Vagina (tissue), 2 donors: ENCODE measurements at places on chromosomes 6 and 20.

- DNase-seq: no peak
Observed at GRCh38 chr20:63140514-63141433, 75.2 kb downstream of the YTHDF1 start.

GRCh38 chr6:167825332-167826229 is 1.1 kb upstream of the AFDN start:
- no peak for DNase-seq

GRCh38 chr6:31396422-31397152 is 6.8 kb upstream of the MICA start:
- DNase-seq: no peak

- DNase-seq: no peak
Observed at GRCh38 chr6:153312634-153313033, 181.6 kb upstream of the RGS17 start.

- DNase-seq: no peak
Observed at GRCh38 chr20:38917657-38918056, 8.6 kb upstream of the FAM83D start.

DNA sequence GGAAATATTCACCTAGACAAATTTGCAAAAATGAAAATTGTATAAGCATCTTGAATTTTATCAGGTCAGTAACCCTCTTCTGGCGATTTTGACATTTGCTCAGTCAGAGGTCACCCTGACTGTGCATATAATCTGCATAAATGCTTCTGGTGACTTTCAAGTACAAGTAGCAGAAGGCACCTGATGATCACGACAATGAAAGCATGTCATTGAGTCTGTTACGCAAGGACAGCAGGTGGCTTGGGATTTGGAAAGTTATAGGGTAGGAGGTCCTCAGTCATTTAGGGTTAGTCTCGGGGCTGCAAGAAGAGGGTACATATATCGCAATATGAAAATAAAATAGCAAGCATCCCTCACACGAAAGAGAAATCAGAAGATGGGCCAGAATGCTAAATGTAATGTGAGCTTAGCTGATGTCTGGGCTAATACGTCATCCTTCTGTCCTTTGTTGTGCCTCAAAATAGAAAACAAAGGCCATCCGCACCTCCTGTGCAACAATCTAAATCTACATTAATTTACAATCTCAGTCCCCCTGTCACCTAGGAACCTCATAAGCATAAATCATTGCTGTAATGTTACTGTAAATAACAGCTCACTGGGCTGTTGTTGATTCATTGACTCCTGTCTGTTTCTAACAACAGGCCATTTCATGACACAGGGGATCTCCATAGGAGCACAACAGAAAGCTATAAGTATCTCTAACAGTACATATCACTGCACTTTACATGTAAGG is 155.2 kb upstream of the RSPO3 start:
- DNase-seq: no peak

GRCh38 chr20:36214684-36215256 is 21.5 kb upstream of the AAR2 start:
- DNase-seq: no peak

DNA sequence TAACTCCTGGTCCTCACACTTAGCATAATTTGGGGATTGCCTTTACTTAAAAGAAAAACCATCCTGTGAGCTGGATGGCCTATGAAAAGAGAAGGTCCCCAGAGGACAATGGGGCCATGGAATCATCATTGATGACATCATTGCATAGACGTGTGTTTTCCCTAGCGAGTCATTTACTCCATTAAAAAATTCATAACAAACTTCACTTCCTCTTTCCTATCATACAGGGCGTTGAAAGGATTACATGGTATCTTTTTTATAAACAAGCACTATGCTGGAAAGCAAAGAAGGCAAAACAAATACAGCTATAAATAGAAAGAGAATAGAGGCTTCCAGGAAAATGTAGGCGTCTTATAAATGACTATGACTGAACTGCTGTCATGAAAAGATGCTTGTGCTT is 11.3 kb upstream of the COL12A1 start:
- DNase-seq: no peak

- DNase-seq: no peak
Observed at GRCh38 chr6:145257704-145258103, 477.6 kb downstream of the EPM2A start.
